ENCODE measurements at places on chromosomes 1 and 21.

- DNase-seq: no peak
Measured at GRCh38 chr1:43348343-43348808, 10.4 kb upstream of the CDC20 start.

DNA sequence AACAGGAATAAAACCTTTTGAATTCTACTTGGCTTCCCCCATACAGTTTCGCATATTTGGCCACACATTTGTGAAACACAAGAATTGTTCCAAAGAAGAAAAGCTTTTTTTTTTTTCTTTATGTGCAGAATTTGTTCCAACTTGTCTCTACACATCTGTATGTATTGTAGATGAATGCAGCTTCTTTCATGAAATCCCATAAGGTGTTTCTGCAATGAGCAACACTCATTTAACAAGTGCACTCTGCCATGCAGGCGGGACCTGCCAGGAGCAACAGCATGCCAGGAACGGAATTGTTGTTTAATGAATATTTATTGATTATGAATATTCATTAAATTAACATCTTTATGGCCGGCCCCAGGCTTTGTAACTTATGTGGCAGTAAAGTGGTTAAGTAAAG lies 1075.0 kb downstream of the TTLL7 start:
- no peak for DNase-seq

DNA sequence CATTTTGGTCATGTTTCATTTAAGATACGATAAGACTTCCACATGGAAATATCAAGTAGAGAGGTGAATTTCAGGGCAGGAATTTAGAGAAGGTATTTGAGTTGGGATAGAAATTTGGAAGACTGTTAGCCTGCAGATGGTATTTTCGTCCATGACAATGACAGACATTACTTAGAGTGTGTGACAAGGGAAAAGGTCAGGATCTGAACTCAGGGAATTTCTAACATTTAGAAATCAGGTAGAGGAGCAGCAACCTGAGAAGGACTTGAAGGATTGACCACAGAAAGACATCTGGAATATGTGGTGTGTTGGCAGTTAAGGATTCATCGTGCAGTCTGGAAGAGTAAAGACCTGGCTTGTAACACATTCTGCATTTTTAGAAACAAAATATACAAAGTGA lies 57.9 kb downstream of the RABGAP1L start:
- no peak for DNase-seq

- peak; percentile 44 for DNase-seq
Measured at GRCh38 chr1:167161242-167161641, 59.4 kb upstream of the POU2F1 start.

- DNase-seq: no peak
Measured at GRCh38 chr1:108708691-108709660, 3.7 kb upstream of the FNDC7 start.

Data from RKO (cell line).